ENCODE measurements at places on chromosomes 3 and 15.

- no peak for DNase-seq
These were observed 10.0 kb upstream of the PLXNA1 start for GRCh38 chr3:126972866-126973265.

DNA sequence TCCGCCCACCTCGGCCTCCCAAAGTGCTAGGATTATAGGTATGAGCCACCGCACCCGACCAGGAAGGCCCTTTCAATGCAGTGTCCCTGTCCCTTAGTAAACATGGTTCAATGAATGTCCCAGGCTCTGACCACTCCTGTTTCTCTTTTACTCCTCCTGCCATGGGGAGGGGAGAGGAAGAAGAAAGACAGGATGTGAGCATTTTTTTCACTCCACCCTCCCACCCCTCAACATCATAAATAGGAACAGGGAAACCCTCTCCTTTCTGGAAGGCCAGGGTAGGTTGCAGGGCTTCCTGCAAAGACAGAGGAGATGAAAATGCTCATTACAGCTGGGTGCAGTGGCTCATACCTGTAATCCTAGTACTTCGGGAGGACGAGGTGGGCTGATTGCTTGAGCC is 7.5 kb upstream of the TATDN2 start:
- DNase-seq: no peak

DNA sequence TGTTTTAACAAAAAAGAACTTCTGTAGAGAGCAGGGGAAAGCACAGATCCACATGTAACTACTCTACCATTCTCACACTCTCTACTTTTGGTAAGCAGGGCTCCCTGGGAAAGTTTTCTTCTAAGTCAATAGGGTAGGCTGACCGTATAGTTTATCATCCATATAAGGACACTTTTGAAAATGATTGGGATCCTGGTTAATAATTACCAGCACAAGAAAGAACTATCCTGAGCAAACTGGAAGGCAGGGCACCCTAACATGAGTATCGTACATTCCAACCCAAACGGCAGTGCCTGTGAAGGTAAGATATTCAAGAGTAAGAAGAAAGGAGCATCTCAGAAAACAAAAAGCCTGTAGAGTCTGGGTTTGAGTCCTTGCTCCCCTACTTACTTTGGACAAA is 22.1 kb downstream of the SUSD5 start:
- no peak for DNase-seq

DNA sequence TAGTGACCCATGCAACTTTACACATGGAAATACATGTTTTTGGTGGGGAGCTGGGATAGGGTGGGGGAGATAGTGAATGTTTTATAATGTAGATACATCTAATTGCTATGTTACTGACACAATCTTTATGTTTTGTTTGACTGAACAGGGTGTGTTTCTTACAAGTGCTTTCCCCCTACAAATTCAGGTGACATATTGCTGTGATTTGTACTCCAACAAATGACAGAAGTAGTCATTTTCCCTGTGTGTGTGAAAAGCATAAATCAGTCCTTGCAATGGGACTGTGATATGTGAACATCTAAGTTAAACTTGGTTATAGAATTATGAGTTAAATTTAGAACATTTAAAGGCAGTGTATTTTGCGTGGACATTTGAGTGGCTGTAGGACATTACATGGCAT is 27.3 kb downstream of the OTOL1 start:
- DNase-seq: no peak

- DNase-seq: no peak
These were observed 48.9 kb downstream of the ZBBX start for GRCh38 chr3:167330993-167331785.

GRCh38 chr3:126664591-126665214 is 9.8 kb upstream of the TXNRD3 start:
- DNase-seq: no peak

DNA sequence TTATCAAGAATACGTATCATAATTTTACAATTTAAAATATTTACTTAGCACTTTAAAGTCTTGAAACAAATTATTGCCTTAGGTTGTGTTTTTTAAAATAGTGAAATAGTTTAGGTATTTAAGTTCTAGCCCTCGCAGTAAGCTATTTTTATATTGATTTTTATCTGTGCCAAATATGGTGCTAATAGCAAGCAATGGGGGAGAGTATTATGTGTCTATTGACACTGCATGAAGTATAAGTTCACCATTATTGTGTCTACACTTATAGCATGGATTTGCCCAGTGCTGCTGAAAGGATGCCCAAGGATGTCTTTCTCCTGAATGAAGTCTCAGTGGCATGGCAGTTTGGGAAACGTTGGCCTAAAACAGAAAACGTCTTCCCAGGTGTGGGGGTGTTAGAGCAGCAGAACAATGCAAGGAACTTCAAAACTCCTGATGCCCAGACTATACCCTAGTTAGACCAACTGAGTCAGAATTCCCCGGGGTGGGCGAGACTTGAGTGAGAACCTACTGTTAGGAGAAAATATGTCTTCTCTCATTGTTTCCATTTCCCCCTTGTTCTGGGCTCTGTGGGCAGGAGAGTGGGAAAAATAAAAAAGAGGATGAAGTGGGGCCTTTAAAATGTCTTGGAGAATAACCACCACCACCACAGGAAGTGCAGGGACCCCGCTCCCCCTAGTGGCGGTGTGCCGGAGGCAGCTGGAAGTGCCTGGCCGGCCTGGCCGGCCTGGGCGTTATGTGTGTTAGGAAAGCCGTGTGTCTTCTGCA is 104.2 kb upstream of the SLC7A14 start:
- DNase-seq: no peak

- DNase-seq: no peak
These were observed 15.0 kb downstream of the TAGLN3 start for GRCh38 chr3:112013784-112014143.

All from HS-5 (cell line).